ENCODE measurements at places on chromosomes 4 and X.
A peak's percentile ranks its signal among the peaks of the same experiment; 100 is the strongest.

DNA sequence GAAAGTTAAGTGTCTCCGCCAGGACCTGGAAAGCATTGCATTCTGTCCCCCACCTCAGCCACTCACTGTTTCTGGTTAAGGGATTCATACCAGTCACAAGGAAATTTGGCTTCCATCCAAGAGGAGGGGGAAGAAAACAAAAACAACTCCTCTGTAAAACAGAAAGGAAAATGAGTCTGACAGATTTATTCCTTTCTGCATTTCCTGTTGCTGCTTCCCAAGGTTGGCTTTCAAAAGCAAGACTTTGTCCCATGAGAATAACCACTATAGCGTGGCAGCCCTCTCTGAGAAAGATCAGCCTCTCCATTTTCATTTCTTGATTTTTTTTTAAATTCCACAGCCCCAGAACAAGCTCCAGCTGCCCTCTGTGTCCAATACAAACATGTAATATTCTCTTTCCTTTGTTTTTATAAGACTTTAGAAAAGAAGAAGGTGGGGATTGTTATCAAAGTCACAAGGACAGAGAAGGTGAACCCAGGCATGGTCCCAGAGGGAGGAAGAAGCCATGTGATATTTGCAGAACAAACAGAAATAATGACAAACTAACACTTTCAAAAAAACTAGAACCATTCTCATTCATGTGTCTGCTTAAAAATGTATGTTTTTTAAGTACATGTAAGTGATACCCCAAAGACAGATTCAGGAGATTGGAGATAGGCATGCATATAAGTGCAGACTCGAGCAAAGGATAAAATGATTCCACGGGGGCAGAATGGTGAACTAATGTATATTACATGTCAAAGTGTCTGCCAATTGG lies 90.7 kb upstream of the DCLK2 start:
- DNase-seq, result peak; percentile 61

GRCh38 chr4:186020793-186021407 lies 48.1 kb upstream of the TLR3 start:
- DNase-seq, result no peak

GRCh38 chrX:12488771-12489170 lies 302.4 kb upstream of the PRPS2 start:
- DNase-seq, result no peak

DNA sequence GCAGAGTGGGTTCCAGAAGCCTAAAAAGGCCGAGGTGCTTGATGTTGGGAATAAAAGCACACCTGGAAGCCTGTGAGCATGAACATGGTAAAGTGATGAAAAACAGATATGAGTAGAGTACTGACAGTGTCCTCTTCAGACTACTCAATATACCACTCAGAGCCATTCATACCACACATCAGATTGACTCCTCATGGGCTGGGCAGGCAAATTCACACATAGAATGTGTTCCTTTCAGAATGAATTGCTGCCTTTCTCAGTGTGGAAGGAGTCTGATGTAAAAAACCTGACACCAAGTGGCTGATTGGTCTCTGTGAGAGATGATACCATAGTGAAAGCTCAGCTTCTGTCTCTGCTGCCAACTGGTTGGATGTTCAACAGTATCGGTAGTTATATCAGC lies 442.7 kb downstream of the RAPGEF2 start:
- no peak for DNase-seq

GRCh38 chrX:155086202-155086840 lies 15.0 kb downstream of the BRCC3 start:
- DNase-seq, result peak; percentile 7

- no peak for DNase-seq
These were observed 4.1 kb downstream of the MSANTD1 start for GRCh38 chr4:3252831-3253641.

DNA sequence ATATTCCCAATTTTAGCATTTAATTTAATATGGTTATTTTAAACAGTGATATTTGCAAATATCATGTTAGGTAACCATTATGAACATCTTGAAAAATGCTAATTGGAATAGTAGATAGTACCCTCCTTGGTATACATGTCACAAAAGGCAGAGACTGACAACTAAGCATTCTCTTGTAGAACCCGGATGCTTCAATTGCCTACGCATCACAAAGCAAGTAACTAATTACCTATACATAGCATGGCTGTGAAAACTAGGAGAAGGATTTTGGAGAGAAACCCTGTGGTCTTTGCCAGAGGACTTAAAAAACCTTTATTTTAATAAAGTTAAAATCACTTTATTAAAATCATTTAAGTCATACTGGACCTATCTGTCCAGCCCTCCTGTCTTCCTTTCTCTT lies 764.1 kb upstream of the TENM3 start:
- no peak for DNase-seq

DNA sequence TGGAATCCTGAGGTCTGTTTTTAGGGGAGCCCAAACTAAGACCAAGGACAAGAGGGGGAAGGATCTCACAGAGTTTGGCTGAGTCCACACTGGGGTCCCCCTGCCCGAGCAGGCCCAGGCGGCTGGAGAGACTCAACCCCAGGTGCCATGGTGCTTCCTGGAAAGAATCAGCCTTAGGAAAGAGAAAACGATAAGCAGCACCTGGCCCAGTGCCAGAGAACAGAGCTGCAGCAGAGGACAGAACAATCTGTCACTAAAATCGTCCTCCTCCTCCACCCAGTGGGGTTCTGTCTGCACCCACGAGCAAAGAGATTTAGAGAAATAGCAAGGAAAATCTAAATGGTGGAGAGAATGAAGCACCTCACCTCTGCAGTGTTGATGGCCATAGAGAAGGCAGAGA lies 470.5 kb downstream of the BCOR start:
- no peak for DNase-seq

GRCh38 chrX:47144626-47145394 lies at the start of the genes NDUFB11 and RBM10:
Gene NDUFB11, minus strand, starts transcription at chrX:47144702. Its CDS starts 23 bp downstream, at chrX:47144679.
Gene RBM10, plus strand, starts transcription at chrX:47145221. Its CDS starts 2,261 bp downstream, at chrX:47147482.
- peak; percentile 93 for DNase-seq

DNA sequence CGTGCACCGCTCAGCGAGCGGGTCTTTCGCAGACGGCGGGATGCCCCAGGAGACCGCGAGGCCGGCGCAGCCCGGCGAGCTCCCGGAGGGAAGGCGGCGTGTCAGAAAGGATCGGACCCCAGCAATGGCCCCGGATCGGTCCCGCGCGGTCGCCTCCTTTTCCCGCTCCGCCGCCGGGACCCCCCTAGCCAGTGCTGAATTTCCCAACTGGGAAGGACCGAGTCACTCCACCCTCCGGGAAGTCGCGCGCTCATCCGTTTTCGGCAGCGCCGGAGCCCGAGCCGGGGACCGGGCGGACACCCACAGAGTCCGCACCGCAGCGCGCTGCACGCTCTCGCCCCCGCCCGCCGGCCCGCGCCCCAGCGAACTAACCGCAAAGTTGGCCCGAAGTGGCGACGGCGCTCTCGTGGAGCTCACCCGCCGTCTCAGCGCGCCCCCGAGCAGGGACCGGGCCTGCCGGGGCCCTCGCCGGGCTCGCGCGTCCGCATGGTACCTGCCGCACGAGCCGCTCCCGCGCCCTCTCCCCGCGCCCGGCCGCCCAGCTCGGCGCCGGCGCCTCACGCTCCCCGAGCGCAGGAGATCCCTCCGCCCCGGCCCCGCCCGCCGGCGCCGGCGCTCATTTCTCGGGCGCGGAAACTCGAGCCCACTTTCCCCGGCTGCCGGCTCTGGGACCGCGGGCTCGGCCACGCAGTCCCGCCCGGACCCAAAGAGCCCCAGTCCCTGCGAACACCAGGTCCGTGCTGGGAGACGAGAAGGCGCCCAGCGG lies at the start of gene FAT1:
Gene FAT1, minus strand, starts transcription at position 565 of the 766 bp plus-strand sequence. CDS start 14,029 bp downstream, outside the sequence.
- DNase-seq, result peak; percentile 90

DNA sequence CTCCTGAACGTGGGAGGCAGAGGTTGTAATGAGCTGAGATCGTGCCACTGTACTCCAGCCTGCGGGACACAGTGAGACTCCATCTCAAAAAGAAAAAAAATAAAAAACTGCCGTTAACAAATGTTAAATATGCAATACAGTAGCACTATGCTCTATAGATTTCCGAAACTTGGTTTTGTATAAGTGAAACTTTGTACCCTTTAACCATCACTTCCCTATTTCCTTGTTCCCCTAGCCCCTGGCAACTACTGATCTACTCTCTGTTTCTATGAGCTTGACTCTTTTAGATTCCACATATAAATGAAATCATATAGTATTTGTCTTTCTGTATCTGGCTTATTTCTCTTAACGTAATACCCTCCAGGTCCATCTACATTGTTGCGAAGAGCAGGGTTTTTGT lies 74.1 kb downstream of the TAB3 start:
- no peak for DNase-seq

- no peak for DNase-seq
These were observed 128.4 kb downstream of the RNF150 start for GRCh38 chr4:141004823-141005222.

DNA sequence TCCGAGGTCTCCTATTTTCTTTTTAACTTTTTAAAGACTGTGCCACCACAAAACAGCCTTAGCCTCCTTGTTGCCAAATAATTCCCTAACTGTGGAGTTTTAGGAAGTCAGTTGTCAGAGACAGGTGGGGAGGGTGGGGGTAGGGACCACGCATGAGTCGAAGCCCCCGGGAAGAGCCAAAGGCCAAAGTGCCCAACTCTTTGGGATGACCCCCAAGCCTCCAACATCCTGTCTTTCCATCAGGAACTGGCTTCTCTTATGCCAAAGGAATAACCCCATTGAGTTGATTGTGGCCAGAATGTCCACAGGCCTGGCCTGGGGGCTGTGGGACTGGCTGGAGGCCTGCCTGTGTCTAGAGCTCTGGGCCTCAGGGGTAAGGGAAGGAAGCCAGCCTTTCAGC lies 5.8 kb downstream of the PRRG3 start:
- DNase-seq, result no peak

GRCh38 chr4:87555773-87556619 lies 26.8 kb upstream of the SPARCL1 start:
- no peak for DNase-seq

- peak; percentile 55 for DNase-seq
These were observed 89.6 kb upstream of the PRPS2 start for GRCh38 chrX:12701628-12702027.

GRCh38 chrX:25717122-25717521 lies 421.0 kb upstream of the MAGEB18 start:
- DNase-seq, result no peak

DNA sequence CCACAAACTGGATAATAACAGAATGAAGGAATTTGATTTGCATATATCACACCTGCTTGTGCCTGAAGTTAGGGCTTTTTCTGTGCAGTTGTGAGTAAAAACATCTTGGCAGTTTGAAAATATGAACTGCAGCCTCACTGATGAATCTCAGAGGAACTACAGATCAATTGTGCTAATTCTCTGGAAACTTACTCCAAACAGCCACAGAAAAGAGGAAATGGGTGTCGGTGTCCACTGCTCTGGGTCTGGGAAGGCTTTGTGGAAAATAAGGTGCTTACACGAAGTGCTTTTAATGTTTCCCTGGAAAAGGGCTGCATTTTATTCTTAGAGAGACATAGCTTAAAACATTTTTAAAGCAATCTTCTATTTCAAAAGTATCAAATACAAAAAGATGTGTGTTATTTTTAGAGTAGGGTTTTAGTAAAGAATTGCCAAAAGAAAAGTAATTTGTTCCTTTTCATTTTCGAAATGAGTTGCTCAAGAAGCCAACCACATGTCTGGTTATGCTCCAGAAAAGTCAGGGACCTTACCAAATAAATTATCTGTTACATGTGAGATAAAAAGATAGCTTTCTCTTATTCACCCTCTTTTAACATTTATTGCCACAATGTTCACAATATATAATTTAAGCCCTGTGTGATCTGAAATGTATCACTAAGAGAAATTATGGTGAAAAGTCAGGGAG lies 240.1 kb downstream of the FRAS1 start:
- DNase-seq, result no peak

DNA sequence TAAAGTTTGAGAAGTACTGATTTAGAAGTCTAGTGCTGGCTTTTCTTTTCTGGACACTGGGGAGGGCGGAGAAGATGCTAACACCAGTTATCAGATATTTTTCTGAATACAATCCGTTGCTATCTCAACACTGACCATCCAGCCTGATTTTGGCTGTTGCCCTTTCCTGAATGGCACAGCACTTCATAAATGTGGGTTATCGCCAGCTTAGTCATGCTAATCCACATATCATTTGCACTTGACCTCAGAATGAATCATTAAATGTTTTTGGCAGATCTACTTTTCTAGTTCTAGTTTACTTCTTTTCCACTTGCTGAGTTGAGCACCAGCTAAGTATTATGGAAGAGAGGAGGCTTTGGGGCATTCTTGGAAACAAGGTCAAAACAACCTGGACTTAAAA lies 60.8 kb upstream of the ESX1 start:
- DNase-seq, result no peak

DNA sequence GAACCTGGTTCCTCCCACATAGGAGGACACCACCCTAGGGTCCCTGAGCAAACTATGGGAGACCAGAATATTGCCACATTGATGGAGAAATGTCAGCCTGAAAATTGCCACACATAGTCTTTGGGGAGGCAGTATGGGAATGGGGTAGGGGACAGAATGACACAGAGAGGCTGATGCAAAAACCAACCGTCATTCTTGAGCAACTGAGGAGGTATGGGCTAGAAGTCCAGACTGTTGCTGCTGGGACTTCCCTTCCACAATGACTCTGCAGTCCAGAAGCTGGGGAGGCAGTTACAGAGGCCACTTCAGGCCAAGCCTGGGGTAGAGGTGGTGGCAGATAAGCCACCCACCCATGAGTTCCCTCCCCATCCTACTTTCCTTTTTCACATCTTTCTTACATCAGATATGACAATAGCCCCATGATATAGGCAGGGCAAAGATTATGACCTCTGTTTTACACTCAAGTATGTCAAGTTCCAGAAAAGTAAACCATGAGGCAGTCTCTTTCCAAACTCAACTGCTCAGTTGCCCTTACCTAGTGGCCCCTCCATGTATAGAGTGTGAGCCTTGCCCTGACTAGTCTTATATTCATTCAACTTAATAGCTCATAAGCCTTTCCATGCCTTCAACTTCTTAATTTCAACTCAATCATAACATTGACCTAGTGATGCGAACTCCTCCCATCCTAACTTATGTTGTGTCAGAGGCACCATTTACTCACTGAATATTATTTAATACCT lies 41.7 kb downstream of the VSIG4 start:
- no peak for DNase-seq

GRCh38 chrX:16267431-16267830 lies 100.2 kb downstream of the MAGEB17 start:
- no peak for DNase-seq

DNA sequence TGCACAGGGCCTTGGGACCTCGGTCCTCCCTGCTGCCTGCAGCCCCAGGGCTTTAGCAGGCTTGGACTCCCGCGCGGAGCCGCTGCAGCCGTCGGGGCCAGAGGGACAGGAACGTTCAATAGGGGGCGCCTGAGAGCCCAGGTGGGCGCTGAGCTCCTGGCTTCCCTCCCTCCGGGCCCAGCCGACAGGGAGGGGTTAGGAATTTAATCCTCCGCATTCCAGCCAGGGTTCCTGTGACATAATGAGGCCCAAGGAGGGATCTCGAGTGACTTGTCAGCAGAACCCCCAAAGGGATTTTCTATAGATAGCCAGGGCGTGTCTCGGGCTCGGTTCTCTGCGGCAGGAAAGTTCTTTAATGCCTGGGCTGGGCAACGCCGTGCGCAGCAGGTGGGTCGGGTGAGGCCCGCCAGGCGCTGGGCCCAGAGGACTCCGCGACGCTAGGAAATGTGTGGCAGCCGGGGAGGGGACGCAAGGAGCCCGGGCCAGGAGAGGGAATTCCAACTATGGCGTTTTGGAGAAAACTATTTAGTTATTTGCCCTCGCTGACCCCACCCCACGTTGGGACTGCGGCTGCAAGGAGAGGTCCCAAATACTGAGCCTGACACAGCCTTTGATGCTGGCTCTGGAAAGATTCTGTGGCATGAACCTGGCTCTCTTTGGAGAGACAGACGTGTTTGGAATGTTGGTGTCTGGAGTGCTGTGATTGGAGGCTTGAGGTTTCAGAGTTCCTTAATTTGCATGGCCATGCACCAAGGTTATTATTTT lies 285.2 kb upstream of the GATB start:
- DNase-seq, result peak; percentile 79

GRCh38 chrX:49190821-49191573 lies 4.8 kb upstream of the PRICKLE3 start:
- DNase-seq, result peak; percentile 86

All from retina (tissue), 1 donor.